ENCODE measurements at places on chromosomes 12 and 14.

GRCh38 chr12:61490526-61491498 lies 769.4 kb upstream of the USP15 start:
- DNase-seq: no peak

DNA sequence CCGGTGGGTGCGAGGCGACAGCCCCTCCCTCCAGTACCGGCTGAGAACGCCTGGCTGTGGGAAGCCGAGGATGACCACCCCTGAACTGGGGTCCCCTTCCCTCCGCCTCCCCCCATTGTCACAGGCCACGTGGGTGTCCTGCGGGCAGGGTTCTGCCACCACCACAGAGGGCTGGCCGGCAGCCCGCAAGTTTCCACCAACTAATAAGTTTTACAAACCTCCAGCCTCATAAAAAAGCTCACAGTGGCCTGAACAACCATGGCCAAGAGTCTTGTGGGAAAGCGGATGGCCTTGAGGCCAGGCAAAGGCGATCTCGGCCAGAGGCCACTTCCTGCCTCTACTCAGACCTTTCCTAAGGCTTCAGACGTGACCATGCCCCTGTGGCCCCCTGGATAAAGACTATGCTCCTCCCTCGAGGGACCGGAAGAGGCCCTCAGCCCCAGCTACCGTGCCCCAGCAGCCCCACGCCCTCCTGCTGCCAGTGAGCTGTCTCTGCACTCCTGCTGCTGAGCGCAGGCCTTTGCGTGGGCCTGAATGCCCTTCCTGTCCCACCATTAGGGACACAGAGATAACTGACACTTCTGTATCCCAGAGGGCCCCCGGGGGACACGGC lies 46.1 kb upstream of the DLK1 start:
- DNase-seq: peak; percentile 87

GRCh38 chr14:75705014-75705413 lies 44.0 kb downstream of the TTLL5 start:
- no peak for DNase-seq

- DNase-seq: no peak
These were observed 23.7 kb downstream of the LEMD3 start for GRCh38 chr12:65192963-65193516.

DNA sequence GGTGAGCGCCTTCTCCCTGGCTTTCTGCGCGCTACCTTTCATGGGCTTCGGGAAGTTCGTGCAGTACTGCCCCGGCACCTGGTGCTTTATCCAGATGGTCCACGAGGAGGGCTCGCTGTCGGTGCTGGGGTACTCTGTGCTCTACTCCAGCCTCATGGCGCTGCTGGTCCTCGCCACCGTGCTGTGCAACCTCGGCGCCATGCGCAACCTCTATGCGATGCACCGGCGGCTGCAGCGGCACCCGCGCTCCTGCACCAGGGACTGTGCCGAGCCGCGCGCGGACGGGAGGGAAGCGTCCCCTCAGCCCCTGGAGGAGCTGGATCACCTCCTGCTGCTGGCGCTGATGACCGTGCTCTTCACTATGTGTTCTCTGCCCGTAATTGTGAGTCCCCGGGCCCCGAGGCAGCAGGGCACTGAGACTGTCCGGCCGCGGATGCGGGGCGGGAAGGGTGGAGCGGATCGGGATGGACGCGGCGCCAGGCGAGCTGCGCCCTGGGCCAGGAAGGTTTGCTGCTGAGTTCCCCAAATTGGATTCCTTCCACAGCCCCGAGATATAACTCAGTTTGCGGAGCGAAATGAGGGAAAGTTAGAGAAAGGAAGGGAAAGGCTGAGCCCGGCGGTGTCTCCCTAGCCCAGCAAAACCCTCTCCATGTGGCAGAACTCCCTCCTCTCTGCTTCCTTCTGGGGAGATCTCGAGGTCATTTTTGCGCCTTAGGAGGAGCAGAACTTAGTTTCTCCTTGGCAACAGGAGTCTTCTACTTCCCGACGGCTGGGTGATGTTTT lies 972 bp downstream of the PTGDR start:
- peak; percentile 28 for DNase-seq

GRCh38 chr14:99982537-99983250 lies 82.5 kb upstream of the EVL start:
- no peak for DNase-seq

GRCh38 chr12:4807813-4808212 lies 87.6 kb downstream of the GALNT8 start:
- DNase-seq: no peak

DNA sequence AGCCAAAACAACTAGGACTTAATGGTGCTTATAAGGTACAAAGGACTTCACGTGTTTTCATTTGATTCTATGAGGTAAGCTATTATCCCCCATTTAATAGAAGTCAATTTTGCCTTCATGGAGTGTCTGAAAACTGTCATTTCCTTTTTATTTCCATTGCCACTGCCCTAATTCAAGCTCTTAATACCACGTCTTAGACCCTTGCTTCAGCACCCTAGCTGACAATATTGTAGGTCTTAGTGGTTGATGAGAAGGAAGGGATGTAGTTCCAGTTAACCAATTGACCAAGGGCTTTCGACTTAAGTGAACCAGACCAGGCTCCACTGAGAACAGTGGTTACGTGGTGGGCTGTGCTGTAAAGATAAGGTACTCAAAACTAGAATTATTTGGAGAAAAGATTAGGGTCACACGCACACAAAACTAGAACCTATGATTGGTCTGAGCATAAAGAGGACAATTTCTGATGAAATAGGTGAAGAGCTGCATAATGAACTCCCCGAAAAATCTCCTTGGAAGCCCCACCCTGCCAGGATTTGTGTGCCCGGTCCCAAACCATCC lies 9.6 kb upstream of the ASIC1 start:
- no peak for DNase-seq
